ENCODE measurements at places on chromosomes 4 and X. TPM values are rescaled to one million over a fixed set of nuclear protein-coding genes. Genes with fewer than 3 reads are reported as not detected.

AMBN gene
- total RNA-seq = 0.28 TPM

RBMX2 gene
- 25.6 TPM for total RNA-seq

NDST3 gene
- total RNA-seq = 4.9 TPM

TMEM131L gene
- total RNA-seq = 14.9 TPM

PRAF2 gene
- 15.1 TPM for total RNA-seq

CT45A5 gene
- total RNA-seq = not detected

SYN1 gene
- 2.4 TPM for total RNA-seq

KIT gene
- 3.9 TPM for total RNA-seq

WDR17 gene
- total RNA-seq = 18.3 TPM

ODAM gene
- total RNA-seq = not detected

GPRIN3 gene
- 8.3 TPM for total RNA-seq

DNA sequence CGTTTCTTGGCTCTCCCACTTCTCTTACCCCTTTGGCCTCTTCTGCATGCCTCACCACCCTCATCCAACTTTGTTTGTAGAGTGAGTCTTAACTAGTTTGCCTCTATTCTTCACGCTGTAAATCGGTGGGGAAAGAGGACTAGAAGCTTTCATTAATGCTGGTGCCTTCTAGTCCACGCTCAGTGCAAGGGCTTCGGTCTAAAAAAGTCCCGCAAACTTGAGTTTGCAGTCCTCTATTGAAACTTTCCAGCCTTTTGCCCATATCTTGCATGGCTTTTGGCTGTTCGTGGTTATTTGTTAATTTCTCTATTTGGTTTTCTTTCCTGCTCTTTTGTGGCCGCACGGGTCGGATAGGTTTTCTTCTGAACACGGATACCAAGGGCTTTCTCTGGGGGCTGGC is 868 bp downstream of the DACH2 start:
- ATAC-seq = no peak

- ATAC-seq = peak; percentile 54
These were observed 20.3 kb downstream of the ATP2B3 start for GRCh38 chrX:153537526-153538295.

- peak; percentile 62 for ATAC-seq
These were observed 101.6 kb downstream of the KLHL8 start for GRCh38 chr4:87118826-87119225.

DNA sequence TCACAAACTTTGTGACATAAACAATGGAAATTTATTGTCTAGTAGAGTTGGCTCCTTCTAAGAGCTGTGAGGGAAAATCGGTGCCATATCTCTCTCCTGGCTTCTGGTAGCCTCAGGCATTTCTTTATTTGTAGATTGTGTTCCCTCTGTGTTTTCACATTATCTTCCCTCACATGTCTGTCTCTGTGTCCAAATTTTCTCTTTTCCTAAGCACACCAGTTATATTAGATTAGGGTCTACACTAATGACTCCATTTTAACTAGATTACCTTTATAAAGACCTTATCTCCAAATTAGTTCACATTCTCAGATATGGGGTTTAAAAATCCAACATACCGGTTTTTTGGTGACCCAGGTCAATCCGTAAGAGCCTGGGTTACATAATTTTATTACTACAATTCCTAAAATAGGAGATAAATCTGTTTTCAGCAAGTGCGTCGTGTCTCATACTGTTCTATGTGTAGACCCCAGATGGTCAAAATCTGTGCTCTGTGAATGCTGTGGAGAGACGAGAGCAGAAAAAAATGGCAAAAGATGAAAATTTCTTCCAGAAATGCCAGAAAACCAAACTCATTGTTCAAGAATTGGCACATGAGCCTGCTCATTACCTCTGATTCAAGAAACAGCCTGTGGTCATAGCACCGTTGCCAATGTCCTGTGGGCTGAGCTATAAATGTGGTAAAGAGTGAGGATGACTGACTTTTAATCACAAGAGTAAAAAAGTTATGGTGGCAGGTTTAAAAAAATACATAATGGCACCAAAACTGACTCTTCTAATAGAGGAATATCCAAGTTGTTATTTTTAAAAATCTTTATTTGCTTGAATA is 574.7 kb downstream of the PCDH7 start:
- no peak for ATAC-seq

DNA sequence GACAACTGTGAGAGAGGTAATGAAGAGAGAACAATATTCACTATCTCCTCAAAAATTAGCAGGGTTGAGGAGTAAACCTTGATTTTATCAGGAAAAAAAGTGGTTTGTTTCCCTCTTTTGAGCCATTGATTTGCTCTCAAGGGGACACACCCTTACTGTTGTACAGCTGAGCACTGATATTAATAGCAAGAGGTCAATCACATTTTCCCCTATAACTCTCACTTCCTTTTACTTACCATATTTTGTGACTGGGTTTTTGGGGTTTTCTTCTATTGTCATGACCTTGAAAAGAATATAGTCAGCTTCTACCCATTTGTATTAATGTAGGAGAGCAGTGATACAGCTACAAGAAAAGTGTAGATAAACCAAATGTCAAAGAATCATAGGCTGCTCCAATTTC is 70.2 kb upstream of the LONRF3 start:
- no peak for ATAC-seq

DNA sequence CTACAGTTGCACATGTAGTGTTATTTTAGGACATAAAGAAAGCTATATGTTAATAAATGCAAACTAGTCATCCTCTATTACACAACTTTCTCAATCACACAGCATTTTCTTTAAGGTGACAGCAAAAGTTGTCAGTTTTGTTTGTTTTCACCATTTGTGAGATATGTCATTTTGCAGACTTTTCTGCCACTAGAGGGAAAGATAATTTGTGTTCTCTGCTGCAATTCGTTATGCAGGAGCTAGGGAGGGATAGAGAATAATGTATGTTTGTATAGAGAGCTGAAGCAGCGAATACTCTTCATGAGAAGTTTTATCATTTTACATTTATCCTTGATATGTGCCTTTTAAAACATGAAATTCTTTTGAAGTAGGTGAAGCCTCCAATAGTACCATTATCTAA is 670.6 kb upstream of the ATOH1 start:
- ATAC-seq = no peak

GRCh38 chr4:87975466-87975865 is at the start of gene SPP1:
Gene SPP1, plus strand, starts transcription at chr4:87975714. Its CDS starts 1,182 bp downstream, at chr4:87976896.
- ATAC-seq = peak; percentile 42

GRCh38 chrX:42102586-42103282 is 179.4 kb upstream of the CASK start:
- ATAC-seq = no peak

GRCh38 chr4:56200275-56200674 is 187.0 kb downstream of the AASDH start:
- peak; percentile 38 for ATAC-seq

DNA sequence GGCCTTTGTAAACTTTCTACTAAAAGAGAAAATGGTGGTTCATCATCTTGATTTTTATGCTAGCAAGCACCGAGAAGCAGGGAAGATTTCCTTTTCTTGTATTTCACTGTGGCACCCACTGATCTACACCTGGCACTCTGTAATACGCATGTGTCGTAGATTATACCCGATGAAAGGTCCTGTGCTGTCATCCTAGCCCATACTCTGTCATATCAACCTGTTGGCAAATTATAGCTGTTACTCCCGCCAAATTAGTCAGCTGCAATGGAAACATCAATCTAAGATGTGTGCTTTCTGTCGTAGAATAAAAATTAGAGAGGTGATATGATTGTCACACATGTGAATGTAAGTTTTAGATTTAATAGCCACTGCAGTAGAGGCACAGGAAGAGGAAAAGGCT is 263.4 kb upstream of the PITX2 start:
- no peak for ATAC-seq

DNA sequence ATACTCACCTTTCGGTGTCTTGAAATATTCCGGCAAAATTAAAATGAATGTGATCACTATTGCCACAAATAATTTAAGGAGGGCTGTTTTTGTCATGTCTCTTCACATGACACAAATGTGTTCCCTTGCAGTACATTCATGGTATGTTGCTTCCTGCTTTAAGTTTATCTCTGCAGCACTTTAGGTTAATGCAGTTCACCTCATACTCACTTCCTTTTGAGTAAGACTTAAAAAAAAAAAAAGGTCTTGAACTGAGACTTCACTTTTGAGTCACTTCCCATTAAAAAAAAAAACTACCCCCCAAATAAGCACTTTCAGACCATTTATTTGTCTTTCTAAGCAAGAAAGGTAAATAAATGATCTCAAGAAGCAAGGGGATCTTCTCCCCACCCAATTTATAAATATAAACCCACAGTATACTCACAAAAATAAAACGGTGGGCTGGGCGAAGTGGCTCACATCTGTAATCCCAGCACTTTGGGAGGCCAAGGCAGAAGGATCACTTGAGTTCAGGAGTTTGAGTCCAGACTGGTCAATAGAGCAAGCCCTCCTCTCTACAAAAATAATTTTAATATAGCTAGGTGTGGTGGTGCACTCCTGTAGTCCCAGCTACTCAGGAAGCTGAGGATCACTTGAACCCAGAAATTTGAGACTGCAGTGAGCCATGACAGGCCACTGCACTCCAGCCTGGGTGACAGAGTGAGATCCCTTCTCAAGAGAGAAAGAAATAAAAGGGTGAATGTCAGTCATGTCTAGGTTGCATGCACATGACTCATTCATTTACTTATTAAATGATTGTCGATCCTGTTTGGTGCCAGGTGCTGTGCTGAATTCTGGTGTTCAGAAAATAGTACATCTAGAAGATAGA is at the start of gene TMEM156:
Gene TMEM156, minus strand, starts transcription at position 192 of the 868 bp plus-strand sequence. Its CDS starts 96 bp downstream, at position 96.
- ATAC-seq = no peak

DNA sequence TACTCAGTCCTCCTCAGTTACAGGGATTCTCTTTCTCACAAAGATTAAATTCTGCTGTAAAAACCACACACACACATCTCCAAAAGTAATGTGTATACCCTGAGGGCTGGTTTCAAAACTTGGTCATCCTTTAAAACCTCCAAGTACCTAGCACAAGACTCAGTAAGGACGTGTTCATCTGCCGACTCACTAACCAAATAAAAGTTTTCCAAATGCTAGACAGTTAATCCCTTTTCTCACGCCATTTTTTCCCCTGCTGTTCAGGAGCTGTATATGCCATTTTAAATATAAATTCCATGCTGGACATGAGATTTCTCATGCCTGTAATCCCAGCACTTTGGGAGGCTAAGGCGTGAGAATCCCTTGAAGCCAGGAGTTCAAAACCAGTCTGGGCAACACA is 3.9 kb upstream of the SAT1 start:
- ATAC-seq = no peak

DNA sequence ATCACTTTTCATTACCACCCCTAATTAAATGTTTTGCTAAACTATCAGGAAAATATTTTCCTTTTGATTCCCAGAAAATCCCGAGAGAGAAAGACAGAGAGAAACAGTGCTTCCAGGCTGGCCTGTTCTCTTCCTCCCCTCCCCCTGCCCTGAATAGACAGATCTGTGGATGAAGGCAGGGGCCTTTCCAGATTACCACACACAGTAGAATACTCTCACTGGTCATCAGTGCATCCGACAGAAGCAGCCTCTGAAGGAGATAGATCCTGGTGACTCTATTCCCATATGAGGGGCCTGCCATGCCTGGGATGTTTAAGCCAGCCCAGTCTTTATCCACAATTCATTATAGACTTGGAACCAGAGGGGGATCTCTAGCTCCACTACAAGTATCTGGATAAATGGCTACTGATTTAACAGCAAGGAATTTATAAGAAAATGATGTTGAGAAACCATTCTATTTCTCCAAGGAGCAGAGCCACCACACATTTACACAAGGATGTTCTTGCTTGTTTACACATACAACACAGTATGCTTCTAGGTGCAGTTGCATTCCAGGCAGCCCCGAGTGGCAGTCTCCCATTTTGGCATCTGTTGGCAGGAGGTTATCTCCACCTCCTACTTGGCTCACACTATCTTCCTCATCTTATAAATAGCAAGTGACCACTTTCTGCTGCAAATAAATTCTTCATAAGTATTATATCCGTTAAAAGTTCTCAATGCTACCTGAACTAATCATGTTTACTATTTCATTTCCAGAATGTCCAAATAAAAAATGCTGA is 115.8 kb downstream of the HS6ST2 start:
- ATAC-seq = no peak

GRCh38 chr4:41687971-41688370 is 60.6 kb downstream of the PHOX2B start:
- no peak for ATAC-seq

DNA sequence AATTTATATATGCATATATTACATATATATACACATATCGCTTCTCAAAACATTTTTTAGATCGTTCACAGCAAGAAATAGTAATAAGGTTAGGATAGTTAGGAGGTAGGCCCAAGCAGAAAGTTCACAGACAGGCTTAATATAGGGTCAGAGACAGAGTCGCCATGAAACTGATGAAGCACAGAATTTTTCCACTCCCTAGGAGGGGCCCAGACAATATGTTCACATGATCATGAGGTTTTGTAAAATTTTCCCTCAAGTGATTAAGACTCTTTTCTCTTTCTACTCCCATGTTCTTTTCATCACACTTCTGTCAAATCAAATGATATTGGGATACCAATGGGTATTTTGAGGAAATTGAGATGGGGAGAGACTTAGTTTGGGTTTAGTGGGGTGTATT is 5.2 kb upstream of the ENAM start:
- no peak for ATAC-seq

GRCh38 chr4:99723612-99724011 is 66.0 kb upstream of the C4orf54 start:
- ATAC-seq = peak; percentile 100

GRCh38 chrX:44874420-44875184 is 1.6 kb downstream of the KDM6A start:
- no peak for ATAC-seq

DNA sequence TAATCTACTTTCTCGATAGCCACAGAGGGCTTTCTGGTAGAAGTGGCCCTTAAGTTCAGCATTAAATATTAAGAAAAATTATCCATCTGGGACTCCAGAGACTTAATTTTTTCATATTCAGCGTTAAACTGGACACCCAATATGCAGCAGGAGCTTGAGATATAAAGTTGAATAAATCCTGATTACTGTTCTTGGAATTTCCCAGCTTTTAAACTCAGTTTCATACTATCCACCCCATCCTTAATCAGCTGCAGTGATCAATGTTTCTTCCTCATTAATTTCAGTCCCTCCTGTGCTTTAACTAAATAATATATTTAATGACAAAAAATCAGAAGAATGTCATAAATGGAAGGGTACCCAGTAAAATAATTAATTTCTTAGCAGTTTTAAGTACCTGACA is 3.6 kb upstream of the FBXL5 start:
- ATAC-seq = no peak

GRCh38 chr4:145487631-145488030 is 6.0 kb downstream of the SMAD1 start:
- no peak for ATAC-seq

- ATAC-seq = peak; percentile 92
These were observed 13.1 kb upstream of the PRDM8 start for GRCh38 chr4:80184053-80184824.

DNA sequence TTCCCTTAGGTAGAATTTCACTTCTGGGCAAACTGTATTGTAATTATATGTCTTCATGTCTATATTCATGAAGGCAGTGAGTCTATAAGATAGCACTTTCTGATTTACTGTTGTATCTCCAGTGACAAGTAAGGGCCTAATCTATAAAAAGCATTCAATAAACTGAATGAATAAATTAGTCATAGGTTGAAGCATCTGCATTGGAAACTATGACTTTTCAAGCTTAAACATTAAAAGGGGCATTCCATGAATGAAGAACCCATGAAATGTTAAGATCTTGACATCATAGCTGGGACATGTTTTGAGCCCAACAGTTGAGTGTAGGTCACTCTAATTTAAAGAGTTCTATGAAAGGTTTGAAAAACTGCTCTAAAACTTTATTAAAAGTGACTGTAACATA is 159.3 kb upstream of the LCORL start:
- no peak for ATAC-seq

- no peak for ATAC-seq
These were observed 4.4 kb downstream of the WDFY3 start for GRCh38 chr4:84962102-84962501.

- ATAC-seq = no peak
These were observed 335.0 kb upstream of the GALNTL6 start for GRCh38 chr4:171478181-171478580.
